Chondrocyte (in vitro differentiated cells): ENCODE measurements at places on chromosomes 2 and 18. TPM values are rescaled to one million over a fixed set of nuclear protein-coding genes. Genes with fewer than 3 reads are reported as not detected.

The PAIP2B gene
- total RNA-seq, result 0.67 to 0.73 TPM (median 0.70 TPM) in 3 replicates

The EPAS1 gene
- total RNA-seq, result 14.5 to 126 TPM (median 122 TPM) in 3 replicates

The PTPRN gene
- total RNA-seq, result 0.67 to 0.87 TPM (median 0.80 TPM) in 3 replicates

The IL18R1 gene
- total RNA-seq, result 0.37 to 1.1 TPM (median 0.49 TPM) in 3 replicates

The EIF2AK2 gene
- 46.4 to 57.5 TPM (median 50.4 TPM) in 3 replicates for total RNA-seq

The GKN1 gene
- 0.37 TPM in 1 of 3 replicates, not detected in the others for total RNA-seq

The METTL21A gene
- total RNA-seq, result 11.8 to 16.1 TPM (median 12.7 TPM) in 3 replicates

The PPP4R1 gene
- 105 to 110 TPM (median 108 TPM) in 3 replicates for total RNA-seq

The TUBB8B gene
- not detected in 3 replicates for total RNA-seq

The HOXD1 gene
- total RNA-seq, result not detected in 3 replicates

The UGT1A8 gene
- not detected in 3 replicates for total RNA-seq

The UGT1A6 gene
- 0.17 TPM in 1 of 3 replicates, not detected in the others for total RNA-seq

DNA sequence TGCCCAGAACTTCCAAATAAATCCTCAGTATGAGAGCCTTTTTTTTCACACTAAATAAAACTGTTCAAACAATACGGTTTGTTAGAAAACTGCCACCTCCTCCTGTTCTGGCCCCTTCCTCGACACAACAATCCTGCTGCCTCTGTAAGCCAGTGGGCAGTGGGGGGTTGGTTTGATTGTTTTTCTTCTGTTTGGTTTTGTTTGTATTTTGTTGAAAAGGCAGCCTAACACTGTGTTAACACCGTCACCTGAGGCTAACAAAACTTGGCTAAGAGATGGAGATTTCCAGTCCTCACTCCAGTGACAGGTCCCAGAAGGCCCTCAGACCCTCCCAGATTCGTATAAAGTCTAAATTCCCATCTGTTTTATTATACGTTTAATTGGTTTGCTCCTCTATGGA is 402.1 kb downstream of the ZNF521 start:
- no peak for DNase-seq

DNA sequence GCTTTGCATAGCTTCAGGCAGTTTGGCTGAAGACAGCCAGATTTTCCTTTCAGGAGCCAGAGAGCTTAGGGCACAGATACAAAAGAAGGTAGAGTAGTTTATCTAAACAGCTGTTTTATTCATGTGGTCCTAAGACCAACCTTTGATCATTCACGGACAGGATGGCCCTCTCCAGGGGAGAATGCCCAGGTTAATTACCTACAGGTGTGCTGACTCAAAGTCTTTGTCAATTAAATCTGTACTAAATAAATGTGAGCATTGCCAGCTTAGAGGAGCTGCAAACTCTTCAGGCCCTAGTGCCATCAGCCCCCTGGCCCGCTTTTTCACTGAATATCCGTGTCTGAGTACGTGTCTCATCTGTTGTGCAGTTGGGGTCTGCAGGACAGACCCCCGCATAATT is 554.7 kb downstream of the NUP35 start:
- DNase-seq, result no peak

- no peak for DNase-seq
Observed at GRCh38 chr18:360676-361075, 92.8 kb upstream of the THOC1 start.

GRCh38 chr18:79258447-79258846 is 137.3 kb upstream of the NFATC1 start:
- DNase-seq, result no peak

GRCh38 chr2:237515166-237515565 is 28.1 kb downstream of the MLPH start:
- peak; percentile 55 for DNase-seq

DNA sequence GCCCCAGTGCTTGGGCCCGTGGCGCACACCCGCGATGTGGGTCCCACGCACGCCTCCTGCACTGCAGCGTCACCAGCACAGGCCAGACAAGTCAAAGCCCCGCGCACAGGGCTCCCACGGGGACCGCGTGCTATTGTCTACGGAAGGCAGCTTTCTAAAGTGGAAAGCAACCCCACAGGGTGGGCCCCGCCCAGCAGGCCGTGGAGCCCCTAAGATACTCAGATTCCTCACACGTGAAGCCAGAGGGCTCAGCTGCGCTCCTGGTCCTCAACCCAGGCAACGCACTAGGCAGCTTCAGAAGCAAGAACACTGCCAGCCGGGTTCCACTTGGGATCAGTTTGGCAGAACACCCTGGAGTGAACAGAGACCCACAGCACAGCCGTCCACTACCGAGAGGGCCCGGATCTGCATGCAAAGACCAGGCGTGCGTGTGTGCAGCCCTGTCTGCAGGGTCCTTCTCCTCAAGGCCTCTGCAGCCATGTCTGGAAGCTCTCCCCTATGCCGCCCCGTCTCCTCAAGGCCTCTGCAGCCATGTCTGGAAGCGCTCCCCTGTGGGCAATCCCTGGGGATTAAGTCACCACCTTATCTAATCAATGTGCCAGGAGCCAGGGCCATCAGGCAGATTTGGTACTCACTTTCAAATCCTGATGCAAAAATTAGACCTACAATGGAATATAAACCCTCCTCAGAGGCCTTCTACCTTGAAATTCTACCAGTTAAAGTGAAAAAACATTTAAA is 231.3 kb downstream of the HDAC4 start:
- DNase-seq, result peak; percentile 86

- no peak for DNase-seq
Observed at GRCh38 chr2:18531194-18531593, 29.3 kb downstream of the RDH14 start.
